Stimulated activated CD4-positive, alpha-beta T cell treated with anti-CD3 and anti-CD28 coated beads, Interleukin-15, amount 100 ng/mL, for 1 hour (primary cell): ENCODE measurements at places on chromosomes 6 and 20.

- DNase-seq = no peak
Measured at GRCh38 chr6:11050731-11051130, 6.6 kb upstream of the ELOVL2 start.

DNA sequence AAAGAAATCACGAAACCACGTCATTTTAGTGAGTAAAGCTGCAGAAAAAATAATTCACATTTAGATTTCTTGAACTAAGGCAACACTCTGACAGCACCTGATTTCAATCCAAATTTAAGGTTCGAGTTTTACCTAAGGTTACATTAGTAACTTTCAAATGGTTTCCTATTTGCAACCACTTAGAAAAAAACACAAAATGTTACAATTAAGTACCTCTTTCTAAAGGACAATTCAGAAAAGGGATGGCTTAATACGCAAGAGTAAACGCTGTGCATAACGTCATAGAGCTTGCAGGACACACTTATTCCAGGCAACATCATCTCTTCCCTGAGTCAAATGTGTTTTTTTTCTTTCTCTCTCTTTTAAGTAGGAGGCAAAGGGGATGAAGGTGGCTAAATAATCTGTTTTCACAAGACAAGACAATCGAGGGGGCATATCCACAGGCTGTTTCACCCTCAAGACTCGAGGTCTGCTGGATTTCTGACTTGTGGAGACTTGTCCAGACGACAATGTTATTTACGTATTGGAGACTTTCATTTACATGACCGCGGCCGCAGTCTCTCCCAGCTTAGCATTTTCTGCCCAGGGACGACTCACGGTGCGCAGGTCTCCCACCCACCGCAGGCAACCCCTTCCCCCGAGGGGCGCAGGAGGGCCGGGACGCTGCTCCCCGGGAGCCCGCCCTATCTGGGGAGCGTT, 86.0 kb downstream of the SESN1 start:
- DNase-seq = no peak

GRCh38 chr20:49914310-49915117, 815 bp downstream of the SPATA2 start:
- DNase-seq = no peak

GRCh38 chr20:53299831-53300230, 293.8 kb downstream of the ZNF217 start:
- no peak for DNase-seq

GRCh38 chr6:170221753-170222400, 69.0 kb downstream of the DLL1 start:
- DNase-seq = no peak

DNA sequence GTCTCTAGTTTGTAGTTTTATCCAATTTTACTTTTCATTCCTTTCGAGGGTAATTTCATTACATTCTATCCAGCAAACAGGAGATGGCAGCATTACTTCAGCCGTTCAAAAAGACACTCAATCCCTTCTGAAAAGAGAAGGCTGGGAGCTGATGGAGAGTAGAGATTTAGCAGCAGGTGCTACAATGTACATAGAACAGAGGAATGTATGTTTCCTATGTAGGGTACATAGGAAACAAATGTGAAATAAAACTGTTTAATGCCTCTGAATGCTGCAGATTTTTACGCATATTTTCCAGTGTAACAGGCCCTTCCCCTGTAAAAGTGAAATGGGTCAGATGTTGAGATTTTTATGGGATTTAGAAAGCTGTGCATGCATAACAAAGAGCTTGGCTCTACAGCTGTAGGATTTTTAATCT, 16.0 kb downstream of the RPS12 start:
- DNase-seq = no peak

- DNase-seq = no peak
Measured at GRCh38 chr6:4773181-4773580, 3.0 kb upstream of the CDYL start.

GRCh38 chr6:138716971-138717665, 56.5 kb upstream of the CCDC28A start:
- no peak for DNase-seq

GRCh38 chr6:13371421-13372072, 43.2 kb upstream of the TBC1D7 start:
- no peak for DNase-seq

DNA sequence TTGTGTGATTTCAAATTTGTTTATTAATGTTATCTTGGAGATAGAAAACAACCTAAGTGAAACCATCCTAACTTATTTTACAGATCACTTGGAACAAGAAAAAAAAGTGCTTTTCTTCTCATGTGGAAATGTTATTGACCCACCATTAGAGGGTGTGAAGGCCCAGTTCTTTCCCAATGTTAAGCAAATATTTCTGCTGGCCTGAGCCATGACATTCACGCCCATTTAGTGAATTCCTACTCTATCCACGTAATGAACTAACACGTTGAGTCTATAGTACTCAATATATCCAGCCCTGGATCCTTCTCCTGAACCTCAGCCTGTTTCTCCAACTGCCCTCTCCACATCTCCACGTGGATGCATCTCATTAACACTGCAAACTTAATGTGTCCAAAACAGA, 180.6 kb upstream of the ZFP64 start:
- DNase-seq = no peak

DNA sequence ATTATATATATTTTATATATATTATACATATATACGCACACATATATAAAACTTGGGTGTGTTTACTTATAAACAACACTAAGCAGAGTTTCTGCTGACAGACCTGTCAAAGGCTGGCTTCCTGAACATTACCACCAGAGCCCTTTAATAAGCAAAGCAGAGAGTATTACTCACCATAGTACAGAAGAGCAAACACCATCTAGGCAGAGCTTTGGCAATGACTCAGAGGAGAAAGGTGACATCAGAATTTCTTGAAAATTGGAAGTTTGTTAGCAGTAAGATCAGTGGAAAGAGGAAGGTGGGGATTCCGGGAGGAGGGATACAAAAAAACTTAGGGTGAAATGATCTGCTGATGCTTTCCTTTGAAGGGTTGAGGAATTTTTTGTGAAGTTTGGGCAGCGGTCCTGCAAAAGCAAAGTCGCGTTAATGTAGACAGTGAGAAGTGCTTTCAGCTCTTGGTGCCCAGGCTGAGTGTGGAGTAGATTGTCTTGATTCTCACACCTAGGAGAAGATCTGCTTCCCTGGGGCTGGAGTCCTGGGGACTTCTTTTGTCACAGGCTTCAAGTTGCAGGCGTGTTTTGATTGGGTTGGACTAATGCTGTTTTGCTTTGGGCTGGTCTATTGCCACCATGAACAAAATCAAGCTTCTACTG, 109.6 kb upstream of the BACH2 start:
- no peak for DNase-seq

DNA sequence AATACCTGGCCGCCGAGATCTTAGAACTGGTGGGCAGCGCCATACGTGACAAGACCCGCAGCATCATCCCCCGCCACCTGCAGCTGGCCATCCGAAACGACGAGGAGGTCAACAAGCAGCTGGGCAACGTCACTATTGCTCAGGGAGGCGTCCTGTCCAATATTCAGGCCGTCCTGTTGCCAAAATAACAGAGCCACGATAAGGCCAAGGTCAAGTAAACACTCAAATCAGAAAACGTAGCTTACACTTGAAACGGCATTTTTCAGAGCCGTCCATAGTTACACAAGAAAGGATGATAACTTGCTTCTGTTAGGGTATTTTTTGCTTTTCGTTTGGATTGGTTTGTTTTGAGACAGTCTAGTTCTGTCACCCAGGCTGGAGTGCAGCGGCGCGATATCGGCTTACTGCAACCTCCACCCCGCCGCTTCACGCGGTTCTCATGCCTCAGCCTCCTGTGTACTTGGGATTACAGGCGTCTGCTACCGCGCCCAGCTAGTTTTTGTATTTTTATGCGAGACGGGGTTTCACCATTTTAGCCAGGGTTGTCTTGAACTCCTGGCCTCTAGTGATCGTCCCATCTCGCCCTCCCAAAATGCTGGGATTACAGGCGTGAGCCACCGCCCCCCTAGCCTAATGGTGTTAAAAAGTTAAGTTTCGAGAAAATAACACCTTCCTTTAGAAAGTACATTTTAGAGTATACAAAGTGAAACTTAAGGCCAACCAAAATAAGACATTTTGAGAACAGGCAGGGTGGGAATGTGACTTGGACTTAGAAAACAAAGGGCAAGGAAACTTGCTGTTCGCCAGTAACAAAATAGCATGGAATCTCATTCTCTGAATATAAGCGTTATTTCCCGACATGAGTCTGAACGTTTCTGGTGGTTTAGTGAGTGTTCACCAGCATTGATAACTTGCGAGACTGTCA, 42.8 kb upstream of the HFE start:
- no peak for DNase-seq
